Lower lobe of right lung (tissue), 2 donors: ENCODE measurements at places on chromosomes 5 and 9.

- DNase-seq = no peak
These were observed 6.5 kb downstream of the SNX18 start for GRCh38 chr5:54524082-54524481.

DNA sequence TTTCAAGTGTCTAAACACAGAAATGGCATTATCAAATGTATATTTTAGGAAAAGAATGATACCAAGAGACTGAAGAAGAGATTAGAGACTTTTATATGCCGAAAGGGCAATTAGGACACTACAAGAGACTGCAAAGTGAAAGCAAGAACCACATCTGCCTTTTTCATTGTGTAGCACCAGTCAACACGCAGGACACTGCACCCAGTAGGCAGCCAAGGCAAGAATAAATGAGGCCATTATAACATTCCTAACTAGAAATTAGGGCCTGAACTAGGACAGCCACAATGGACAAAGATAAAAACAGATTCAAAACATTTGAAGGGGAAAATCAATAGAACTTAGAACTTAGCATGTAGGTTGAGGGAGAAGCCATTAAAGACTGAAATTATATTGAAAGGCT lies 10.8 kb downstream of the CETN3 start:
- DNase-seq = no peak

DNA sequence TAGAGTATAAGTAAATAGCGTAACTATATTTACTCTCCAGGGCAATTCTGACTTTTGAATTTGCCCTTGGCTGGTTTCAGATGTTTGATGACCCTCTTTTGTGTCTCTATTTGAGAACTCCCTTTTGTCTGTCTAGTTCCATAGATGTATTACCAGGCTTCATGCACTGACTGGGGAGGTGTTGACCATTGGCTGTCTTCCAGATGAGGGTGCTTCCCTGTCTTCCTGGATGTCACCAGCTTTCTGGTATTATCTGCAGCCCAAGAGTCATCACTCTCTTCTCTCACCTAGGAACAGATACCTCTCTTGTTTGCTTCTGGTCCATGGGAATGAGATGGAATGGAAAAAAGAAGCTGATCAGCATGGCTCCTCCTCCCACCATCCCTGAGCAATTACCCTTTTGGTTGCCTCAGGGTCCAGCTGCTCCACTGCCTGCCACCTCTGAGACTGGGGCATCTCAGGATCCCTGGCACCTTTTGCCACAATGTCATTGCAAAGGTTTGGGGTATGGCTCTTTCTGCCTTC lies 58.7 kb upstream of the TMED7 start:
- DNase-seq = no peak

- peak; percentile 59 for DNase-seq
These were observed 111.8 kb downstream of the CARTPT start for GRCh38 chr5:71830681-71831539.

- DNase-seq = no peak
These were observed 234.0 kb downstream of the CACNA1B start for GRCh38 chr9:138111607-138112006.

DNA sequence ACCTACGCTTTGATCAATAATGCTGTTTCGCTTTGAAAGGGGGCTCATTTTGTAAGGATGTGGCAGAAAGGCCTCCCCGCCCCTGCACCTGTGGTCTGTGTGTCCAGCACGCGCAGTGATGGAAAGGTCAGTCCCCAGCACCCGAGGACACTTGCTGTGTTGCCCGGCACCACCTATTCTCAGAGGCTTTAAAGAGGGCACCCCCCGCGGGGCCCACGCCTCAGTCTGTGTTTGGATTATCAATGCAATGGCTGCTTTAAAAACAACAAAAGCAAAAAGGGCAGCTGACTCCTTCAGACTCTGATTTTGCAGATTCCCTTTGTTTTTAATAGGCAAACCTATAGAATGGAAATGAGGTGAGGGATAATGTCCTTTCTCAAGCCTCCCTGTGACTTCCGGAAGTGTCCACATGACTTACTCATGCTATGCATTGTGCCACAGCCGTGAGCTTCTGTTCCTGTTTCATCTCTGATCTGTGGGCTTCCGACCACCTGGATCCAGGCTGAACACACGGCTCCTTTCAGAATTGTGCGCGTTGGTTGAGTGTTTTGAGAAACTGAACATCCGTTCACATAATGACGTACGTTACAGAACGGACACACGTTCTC lies 416.2 kb downstream of the IRX2 start:
- no peak for DNase-seq

DNA sequence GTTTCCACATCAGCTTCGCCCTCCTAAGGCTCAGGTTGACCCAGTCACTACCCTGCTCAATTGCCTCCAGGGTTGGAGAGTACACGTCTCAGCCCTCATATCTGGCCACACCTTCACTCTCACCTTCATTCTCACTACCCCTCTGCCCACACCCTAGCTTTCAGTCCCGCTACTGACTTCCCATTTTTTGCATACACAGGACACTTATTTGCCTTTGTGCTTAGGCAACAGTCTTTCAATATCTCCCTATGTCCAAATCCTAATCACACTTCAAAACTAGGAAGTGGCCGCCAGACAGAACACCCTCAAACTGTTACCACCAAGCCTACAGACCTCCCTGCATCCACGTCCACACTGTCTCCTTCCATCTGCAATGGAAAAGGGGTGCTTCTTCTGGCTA lies 10.9 kb downstream of the MCTP1 start:
- no peak for DNase-seq

GRCh38 chr5:125006011-125006685 lies 259.7 kb upstream of the ZNF608 start:
- no peak for DNase-seq

DNA sequence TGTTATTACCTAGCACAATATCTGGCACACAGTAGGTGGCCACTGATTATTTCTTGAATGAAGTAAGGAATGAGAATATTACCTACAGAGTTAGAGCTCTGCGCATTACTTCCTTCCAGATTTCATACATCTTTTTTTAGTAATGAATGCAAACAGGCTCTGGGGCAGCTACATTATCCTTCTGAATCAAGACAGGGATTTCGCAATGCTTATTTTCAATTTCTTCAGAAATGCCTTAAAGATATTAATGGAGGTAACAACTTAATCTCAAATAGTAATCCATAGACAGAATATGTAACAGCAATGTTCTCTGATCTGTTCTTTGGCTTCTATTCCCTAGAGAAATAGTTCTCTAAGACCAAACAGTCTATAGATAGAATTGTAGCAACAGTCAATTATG lies 32.6 kb downstream of the CDKN2A start:
- no peak for DNase-seq

DNA sequence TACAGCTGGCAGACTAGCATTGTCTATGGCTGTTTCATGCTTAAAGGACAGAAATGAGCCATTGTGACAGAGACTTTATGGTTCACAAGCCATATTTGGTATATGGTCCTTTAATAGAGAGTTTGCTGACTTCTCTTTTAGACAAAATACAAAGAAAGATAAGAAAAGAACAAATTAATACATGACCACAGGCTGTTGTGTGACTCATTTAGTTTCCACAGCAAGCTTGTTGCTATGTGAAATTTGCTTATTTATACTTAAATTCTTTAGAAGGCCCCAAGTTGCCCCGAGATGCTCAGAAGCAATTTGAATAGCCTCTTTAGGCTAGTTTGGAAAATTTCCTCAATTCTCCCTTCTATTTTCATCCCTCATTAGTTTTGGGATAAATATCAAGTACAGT lies 315.3 kb upstream of the RPS23 start:
- no peak for DNase-seq

DNA sequence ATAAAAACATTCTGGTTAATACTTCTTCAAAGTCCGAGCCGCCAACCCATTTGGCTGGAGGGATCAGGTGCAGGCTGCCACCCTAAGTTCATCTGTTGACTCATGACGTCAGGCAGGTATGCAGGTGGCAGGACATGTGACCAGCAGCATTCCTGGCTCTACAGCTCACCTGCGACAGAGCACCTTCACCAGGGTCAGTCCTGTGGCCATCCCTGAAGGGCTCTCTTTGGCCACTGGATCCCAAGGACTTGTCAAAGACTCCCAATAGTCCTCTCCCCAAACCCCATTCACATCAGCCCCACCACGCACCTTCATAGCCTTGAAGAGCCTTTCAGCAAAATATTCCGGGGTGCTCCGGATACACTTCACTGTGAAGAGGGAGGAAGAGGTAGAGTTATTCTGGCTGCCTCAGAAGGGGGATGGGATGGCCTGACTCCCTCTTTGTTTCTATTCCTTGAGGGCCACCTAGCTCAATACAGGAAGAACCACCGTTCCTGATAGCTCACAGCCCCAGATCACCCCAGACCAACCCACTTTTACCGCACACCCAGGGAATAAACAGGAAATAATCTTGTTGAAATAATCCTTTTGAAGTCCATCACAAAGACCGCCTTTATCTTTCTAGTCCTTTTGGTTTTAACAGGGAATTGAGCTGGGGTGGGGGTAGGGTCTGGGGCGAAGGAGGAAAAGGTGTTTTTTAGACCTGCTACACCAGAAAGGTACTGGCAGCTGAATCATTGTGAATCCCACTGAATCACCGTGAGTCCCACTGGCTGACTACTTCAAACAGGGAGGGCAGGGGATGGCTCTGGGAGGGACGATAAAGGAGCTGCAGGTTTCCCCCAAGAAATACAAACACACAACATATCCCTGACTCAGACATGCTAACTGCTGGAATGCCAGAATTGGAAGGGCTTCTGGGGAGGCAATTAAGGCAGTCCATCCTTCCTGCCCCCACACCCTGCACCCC lies 26.4 kb downstream of the ANXA6 start:
- peak; percentile 71 for DNase-seq

- DNase-seq = no peak
These were observed 594.7 kb upstream of the WWC1 start for GRCh38 chr5:167696558-167697314.

DNA sequence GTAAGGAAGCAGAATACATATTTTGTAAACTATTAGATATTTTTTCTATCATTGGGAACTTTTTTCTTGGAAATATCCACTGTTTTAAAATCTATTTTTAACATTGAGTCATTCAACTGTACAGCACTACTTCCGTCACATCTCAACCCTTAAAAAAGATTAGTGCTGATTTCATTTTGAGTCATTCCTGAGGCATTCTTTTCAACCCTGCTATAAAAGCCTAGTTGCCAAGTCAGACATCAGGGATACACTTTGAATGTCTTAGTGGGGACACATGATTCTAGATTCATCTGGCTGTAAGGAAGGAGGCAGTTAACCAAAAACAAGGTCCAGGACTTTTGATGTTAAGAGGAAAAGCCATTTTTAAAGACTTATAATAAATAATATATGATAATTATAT lies 160.9 kb downstream of the GIN1 start:
- no peak for DNase-seq

DNA sequence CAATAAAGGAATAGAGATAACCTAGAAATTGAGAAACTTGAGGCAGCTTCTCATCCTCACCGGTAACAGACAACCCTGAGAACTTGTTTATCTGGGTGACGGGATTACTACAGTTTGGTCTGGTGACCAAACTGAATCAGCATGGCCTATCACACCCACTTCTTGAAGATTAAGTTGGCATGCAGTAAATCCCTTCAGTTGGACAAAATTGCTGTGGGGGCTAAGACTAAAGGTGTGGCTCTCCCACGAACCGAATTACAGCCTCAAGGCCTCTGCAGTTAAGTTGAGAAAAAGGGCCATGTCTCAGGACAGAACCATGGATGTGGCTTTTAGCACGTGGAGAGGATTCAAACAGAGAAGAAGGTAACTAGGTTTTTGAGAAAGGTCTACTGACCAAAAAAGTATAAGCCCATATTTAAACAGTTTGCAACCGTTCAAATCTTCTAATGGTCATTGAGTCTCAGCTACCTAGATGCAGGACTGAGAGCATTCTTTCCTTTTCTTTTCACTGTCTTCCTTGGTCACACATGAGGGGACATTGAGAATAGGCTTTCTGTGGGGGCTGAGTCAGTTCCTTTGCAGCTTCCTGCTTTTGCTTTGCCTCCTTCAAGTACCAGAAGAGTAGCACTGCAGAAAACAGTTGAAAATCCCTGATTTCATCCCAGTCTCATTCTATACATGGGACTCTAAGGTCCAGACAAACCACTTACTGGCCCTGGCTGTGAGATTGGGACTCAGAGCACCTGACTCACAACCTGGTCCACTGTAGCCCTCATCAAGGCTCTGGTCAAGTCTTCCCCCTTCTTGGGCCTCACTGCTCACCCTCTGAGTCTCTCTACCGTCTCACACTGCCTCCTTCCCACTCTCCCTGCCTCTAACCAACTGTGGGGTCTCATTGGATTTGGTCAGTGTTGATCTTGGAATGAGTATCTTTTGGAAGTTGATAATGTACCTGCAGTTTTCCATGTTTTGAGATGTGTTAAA lies 30.9 kb downstream of the PDE6A start:
- no peak for DNase-seq

GRCh38 chr5:95738072-95738471 lies 6.9 kb downstream of the RHOBTB3 start:
- DNase-seq = no peak

DNA sequence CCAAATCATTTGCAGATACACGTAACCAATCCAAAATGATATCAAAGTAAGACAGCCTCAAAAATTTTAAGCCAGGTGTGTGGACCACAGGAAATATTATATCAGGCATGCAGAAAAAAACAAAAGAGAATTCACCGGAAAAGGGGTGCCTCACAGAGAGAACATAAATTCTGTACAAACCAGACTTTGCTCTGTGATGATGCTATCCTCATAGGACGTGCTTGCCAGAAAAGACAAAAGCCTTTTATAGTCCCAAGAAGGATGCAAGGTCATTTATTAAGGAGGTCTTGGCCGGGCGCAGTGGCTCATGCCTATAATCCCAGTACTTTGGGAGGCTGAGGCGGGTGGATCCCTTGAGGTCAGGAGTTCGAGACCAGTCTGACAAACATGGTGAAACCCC lies 16.8 kb upstream of the ATP6V1G1 start:
- DNase-seq = no peak

DNA sequence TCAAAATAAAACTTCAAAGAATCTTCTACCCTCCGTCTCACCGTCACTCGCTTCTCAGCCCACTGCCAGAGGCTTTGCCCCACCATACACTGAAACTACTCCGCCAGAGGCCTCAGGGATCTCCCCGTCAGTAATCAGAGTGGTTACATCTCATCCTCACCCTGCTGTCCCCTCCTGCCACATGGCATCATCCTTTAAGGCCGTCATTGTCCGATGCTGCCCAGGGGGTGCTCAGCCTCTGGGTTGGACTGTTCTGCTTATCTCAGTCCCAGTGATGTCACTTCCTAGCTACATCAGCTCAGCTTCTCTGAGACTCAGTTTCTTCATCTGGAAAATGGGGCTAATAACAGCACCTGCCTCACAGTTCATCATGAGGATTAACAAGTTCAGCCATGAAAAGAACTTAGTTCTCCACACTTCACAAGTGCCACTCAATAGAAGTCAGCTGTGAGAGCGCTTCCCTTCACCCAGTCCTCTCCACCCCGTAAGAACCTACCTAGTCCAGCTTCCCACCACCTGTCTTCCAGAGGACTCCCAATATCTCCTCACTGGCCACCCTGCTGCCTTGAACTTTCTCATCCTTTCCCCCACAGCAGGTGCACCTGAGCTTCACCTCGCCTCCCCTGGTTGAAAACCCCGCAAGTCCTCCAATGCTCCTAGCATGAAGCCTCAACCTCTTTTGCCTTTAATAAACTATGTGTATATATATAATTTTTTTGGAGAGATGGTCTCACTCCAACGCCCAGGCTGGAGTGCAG lies 2.8 kb upstream of the IL3 start:
- DNase-seq = peak; percentile 24

- DNase-seq = no peak
These were observed 641.8 kb downstream of the EFNA5 start for GRCh38 chr5:107028938-107029337.

- no peak for DNase-seq
These were observed 410 bp downstream of the GLIPR2 start for GRCh38 chr9:36136894-36137391.
